Brain pericyte (primary cell): ENCODE measurements at places on chromosomes 13 and 19.

DNA sequence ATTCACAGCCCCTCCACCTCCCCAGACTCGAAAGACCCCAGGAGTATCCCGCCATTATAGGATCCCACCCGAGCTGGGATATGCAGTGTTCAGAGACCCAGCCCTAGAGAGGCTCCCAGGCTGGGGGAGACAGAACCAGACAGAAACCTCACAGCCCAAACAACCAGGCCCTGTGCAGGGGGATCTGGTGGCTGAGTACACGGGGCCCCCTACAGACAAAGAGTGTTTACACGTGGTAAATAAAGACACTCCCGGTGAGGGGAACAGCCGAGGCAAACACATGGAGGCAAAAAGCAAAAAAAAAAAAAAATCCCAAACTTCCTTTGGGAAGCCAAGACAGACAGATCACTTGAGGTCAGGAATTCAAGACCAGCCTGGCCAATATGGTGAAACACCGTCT lies 25.1 kb downstream of the TINCR start:
- DNase-seq = no peak

DNA sequence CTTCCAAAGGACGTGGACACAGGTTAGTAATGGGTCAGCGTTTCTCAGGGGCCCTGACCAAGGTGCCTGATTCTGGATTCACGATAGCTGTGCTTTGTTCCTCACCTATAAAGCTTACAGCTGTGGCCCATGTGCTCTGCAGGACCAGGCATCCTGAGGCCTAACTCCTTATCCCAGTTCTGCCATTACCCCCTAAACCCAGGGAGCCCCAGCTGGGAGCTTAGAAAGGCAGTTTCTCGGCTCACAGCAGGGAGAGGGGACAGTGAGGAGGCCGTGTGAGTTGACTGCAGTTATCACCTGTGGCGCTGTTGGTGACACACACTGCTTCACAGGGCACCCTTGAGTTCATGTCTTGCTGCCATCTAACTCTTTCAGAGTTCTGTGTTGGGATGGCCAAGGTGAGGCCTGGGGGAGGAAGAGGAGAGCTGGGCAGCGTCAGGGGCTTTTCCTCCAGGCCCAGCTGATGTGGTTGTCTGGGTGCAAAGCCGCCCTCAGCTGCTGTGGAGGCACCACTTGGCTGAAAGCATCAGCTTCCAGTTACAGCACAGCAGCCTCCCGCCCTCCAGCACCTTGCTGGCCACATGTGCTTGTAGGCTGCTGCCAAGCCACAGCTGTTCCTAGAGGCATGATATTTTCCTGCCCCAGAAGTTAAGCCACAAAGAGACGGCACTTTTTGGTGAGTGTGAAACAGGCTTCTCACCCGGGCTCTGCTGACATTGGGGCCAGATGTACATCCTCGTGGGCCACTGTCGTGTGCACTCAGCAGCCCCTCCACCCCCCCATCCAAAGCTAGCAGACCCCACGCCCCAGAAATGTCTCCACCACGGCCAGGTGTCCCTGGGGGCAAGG lies 99.6 kb upstream of the MCF2L start:
- no peak for DNase-seq

GRCh38 chr13:75770592-75771011 lies 134.5 kb downstream of the LMO7 start:
- no peak for DNase-seq

DNA sequence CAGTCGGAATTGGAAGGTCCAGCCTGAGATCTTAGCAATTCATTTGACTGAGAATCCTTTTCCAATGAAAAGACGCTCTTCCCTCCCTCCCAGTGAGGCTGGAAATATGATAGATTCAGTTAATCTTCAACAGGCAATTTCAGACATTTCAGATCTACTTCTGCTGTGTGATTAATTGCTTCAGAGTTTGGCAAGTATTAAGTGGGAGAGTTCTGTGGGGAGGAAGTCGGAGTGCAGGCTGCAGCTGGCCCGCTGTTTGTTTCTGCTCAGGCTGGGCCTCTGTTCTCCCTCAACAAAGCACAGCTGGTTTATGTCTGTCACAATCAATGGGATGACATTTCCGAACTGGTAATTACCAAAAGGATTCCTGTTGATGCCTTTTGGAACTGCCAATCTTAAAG lies 178.2 kb downstream of the NDFIP2 start:
- no peak for DNase-seq

DNA sequence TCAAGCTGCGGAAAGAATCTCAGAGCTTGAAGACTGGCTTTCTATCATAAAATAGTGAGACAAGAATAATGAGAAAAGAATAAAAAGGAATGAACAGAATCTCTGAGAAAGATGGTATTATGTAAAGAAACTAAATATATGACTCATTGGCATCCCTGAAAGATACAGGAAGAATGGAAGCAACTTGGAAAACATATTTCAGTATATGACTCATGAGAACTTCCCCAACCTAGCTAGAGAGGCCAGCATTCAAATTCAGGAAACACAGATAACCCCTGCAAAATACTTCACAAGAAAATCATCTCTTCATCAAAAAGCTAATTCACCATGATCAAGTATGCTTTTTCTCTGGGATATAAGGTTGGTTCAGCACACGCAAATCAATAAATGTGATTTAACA lies 2318.0 kb downstream of the PCDH9 start:
- DNase-seq = no peak
